Glomerular endothelial cell (primary cell): ENCODE measurements at places on chromosomes 5 and 9.

DNA sequence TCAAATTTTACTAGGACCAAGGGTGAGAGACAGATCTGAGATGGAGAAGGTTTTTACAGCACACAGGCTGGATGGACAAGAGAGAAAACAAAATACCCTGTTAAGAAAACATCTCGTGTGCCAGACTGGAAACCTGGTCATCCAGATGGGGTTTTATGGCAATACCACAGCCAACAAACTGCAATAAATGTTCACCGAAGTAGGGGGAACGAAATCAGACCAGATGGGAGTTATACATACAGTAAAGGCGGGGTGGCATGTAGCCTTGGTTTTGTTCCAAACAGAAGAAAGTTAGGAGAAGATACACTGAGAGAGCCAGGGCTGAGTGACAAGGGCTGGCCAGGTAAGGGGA, 63.3 kb downstream of the DCP2 start:
- no peak for DNase-seq

DNA sequence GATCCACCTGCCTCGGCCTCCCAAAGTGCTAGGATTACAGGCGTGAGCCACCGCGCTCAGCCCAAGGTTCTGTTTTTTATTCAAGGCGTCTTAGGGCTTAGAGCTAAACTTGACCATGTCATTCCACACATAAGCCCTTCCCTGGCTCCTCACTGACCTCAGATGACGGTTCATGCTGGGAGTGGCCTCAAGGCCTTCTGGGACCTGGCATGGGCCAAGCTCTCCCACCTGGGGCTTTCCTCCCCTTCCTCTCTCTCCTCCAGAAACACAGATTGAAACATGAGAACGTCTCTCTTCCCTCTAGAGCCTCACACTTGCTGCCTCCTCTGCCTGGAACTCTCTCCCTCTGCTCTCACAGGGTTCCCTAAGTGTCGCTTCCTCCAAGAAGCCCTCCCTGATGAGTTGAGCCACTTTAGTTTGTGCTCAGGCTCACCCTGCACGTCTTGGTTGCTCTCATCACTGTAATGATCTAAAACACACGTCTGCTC, 155.6 kb upstream of the IER5L start:
- DNase-seq, result no peak

DNA sequence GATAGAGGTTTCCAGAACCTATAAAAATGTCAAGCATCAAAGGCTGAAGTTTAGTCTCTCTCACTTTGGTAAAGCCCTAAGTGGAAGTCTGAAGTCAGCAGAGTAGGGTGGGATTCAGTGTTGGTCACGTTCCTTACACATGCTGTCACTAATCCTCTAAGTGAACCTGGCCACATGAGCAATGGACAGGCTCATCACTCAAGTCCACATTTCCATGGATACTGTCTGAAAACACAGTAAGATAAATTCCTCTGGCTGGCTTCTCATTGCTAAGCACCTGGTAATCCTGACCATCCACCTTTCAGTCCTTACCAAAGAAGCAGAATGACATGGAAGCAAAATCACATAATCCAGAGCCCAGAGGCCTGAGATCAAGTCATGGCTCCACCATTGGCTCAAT, 43.8 kb downstream of the GNA14 start:
- no peak for DNase-seq

DNA sequence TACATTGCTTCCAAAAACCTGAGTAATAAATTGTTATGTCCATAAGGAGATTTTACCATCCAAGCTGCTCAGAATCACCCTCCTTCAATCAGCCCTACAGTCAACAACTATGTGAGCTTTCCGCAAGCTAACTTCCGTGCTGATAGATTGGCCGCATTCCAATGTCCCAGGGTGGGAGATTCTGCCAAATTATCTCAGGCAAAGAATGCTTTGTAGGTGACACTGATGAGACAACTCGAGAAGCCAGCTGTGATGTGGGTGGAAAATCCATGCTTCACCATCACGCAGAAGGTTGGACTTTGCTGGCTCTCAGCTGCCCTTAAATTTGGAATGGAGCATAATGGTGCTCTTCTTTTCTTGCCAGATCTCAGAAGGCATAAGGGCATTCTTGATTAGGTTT, 44.9 kb upstream of the HCN1 start:
- DNase-seq, result no peak

GRCh38 chr9:136566901-136567300, 21.1 kb upstream of the NOTCH1 start:
- no peak for DNase-seq

DNA sequence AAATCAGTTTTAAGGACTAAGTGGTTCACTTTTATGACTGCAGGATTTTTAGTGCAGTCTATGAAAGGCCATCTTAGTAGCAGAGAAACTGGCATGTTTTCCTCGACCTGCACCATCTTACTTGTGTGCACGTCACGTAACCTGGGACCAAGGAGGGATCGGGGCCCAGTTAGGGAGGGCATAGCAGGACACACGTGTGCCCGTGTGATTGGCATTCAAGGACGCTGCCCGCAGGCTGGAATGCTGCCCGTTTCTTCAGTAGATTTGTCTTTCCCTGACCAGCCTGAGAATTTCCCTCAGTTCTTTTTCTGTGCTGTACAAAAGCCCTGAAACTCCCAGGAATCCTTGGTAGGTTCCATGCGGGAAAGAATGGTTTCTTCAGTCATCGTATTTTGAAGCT, 196.3 kb downstream of the TRIO start:
- DNase-seq, result no peak

GRCh38 chr5:168601972-168602371, 22.8 kb upstream of the PANK3 start:
- DNase-seq, result no peak

DNA sequence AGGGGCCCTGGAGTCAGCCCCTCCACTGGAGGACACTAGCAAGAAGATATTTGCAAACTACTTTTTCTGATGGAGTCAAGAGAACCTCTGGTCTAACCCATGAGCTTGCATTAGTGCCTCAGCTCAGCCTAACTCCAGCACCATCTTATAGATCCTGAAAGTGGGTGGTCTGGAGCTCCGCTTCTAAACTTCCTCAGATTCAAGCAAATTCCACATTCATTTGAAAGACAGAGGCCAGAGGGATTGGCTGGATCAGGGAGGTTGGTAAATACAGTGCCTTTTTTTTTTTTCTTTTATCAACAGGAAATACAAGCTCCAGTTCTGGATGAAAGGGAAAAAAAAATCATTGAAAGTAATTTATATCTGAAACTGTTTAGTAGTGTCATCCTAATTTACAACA, 99.9 kb downstream of the ENC1 start:
- no peak for DNase-seq

DNA sequence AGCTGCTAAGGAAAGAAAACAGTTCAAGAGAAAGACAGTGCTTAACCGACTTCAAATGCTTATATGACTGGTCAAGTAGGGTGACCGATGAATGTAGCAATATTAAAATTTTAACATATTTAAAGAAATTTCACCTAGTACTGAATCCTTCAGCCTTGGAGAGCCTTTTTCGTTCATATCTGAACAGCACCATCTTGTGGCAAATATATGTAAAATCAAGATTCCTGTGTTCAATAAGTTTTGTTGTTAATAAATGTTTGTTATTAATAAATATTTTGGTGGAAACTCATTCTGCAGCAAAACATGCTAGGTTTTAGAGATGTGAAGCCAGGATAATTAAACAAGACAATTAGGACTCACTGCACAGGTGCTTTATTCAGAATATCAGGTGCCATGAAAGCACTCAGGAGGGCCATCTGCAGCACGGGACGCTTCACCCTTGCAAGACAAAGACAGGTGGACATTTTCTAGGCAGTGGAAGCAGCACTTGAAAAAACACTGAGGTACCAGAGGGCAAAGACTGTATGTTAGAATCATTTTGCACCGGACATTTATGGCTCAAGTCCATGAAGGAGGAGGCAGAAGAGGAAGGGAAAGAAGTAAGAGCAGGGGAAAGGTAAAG, 15.6 kb downstream of the TICAM2 start:
- no peak for DNase-seq

GRCh38 chr5:150731669-150732242, 27.1 kb downstream of the DCTN4 start:
- no peak for DNase-seq

- no peak for DNase-seq
Observed at GRCh38 chr5:150329038-150329437, 26.3 kb upstream of the ARSI start.

DNA sequence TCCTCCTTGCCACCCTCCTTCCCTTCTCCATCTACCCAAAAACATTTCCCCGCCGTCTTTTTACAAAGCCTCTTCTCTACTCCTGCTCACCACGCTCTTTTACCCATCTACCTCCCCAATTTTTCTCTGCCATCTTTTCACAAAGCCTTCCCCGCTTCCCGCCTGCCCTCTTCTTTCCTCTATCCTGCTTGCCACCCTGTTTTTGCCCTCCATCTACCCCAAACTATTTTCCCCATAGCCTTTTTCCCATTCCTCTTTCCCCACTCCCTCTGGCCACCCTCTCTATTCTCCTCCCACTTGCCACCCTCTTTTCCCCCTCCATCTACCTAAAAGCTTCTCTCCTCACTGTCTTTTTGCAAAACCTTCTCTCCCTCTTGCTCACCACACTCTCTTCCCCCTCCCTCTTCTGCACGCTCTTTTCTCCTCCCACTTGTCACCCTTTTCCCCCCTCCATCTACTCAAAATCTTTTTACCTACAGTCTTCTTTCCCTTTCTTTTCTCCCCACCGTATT, 19.4 kb upstream of the TRIM52 start:
- no peak for DNase-seq

GRCh38 chr9:126750941-126751725, 53.7 kb upstream of the ZBTB43 start:
- DNase-seq, result no peak

DNA sequence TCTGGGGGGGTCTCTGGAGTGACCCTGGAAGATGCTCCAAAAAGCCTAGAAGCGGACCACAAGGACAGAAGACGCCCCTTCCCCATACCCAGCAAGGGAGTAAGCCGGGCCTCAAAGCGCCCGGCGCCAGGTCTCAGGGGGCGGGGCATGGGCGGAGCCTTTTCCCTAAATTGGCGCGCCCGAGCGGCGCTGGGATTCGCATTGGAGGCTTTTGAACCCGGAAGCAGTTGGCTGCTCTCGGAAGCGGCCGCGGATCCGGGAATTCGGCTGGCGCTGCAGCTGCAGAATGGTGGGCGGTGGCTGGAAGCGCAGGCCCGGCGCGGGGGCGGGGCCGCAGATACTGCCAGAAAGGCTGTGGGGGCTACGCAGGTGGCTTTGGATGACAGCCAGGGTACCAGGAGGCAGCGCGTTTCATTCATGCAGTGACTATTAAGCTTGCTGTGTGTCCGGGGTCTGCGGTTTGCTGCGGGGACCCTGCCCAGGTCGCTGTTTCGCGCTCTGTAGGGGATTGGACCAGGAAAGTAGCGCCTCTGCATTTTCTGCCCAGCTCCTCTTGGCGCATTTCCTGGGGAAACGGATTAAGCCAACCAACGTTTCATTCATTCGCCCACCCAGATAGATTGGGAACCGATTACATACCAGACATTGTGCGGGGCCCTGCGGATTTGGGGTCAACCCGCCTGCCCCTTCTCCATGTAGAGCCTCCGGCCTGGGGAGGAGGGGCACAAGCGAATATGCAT, 83.0 kb upstream of the FREM1 start:
- peak; percentile 39 for DNase-seq

GRCh38 chr9:29001006-29001405, 1427.7 kb upstream of the C9orf72 start:
- DNase-seq, result no peak

DNA sequence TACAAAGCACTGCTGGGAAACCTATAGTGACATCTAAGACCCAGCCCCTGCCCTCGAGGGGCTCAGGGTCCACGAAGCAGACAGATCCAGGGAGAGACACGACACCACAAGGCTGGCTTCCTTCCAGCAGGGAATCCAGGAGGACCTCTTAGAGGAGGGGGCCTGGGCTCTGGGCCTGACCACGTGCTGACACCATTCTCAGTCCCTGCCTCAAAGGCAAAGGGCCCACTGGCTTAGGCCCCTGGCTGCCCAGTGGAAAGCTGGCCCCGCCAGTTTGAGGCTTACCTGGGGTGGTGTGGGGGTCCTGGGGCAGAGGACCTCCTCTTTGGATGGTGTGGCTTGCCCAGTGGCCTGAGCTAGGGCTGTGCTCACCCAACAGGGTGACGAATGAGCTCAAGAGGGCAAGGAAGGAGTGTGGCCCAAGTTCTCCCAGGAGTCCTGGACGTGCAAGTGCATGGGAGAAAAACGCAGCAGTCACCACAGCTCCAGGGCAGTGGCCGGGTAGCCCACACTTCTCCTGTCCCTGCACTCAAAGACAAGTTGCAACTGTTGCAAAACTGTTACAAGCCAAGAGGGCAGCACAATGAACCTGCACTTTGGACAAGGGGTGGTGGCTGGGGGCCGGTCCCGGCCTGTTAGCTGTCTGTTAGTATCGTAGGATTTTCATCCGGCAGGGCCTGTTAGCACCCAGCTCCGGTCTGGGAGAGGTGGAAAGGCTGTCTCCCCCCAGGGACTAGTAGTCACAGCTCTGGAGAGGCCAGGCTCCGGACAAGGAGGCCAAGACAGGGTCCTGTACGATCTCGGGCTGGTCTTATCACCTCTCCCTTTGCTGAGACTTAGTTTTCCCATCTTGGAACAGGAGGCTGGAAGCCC, 1.5 kb upstream of the SARDH start:
- DNase-seq, result no peak

- no peak for DNase-seq
Observed at GRCh38 chr9:95479330-95479729, 37.4 kb downstream of the PTCH1 start.

GRCh38 chr9:95360866-95361265, 43.4 kb upstream of the FANCC start:
- no peak for DNase-seq
